Stimulated activated CD8-positive, alpha-beta memory T cell treated with anti-CD3 and anti-CD28 coated beads, Interleukin-7, amount 100 ng/mL, for 1 hour (primary cell): ENCODE measurements at places on chromosomes 4 and X.

DNA sequence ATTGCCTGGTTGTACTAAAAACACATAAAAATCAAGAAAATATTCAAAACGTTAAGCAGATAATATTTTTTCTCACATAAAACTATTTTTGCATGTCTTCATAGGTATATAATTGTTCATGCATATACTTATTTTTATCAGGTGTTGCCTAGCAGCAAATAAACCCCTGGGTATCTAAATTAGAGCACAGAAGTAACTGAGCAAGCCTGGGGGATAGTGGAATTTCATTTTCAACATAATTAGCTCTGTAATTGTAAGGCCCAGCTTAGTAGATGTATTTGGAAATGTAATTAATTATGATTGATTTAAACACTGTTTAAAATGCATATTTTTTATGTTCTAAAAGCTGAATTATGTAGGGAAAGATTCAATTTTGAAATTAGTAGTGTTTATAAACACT lies 82.9 kb downstream of the ANKRD50 start:
- no peak for DNase-seq

- no peak for DNase-seq
These were observed 109.1 kb downstream of the RBM47 start for GRCh38 chr4:40520533-40520932.

DNA sequence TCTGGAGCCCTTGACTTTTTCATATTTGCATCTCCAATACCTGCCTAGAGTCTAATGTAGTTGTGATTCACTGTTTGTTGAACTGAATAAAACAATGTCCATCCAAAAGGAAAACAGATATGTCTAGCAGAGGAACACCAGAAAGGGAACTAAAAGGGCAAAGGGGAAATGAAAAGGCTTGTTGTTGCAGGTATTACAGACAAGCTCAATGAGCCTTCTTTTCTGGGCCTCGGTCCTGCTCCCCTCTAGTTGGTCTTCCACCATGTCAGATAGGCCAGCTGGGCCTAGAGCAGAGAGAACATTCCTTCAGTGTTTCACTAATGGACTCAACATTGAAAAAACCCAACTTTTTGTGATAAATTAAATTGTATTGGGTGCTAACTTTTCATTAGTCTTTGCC lies 55.4 kb downstream of the ZFX start:
- DNase-seq = no peak

DNA sequence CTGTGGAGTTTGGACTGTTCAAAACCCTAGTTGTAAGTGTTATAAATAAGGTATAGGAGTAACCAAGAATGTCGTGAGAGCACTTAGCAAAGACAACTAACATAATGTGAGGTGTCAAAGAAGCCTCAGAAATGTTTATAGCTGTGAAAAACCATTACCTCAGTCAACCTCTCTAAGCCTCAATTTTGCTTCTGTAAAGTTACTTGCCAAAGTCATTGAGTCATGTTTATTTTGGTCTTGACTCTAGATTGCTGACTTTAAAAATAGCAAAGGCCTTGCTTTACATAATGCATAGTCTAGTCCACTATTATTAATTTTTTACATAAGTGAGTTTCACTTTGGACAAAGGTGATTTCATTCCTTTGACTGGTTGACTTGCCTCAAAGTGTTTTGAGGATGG lies 257.6 kb upstream of the CXXC4 start:
- no peak for DNase-seq
